ENCODE measurements at places on chromosomes 5 and 9. TPM values are rescaled to one million over a fixed set of nuclear protein-coding genes. Genes with fewer than 3 reads are reported as not detected.

ANKRD18A gene
- not detected for total RNA-seq

EMB gene
- total RNA-seq, result under 0.01 TPM

BARHL1 gene
- total RNA-seq, result not detected

SLC28A3 gene
- not detected for total RNA-seq

DNA sequence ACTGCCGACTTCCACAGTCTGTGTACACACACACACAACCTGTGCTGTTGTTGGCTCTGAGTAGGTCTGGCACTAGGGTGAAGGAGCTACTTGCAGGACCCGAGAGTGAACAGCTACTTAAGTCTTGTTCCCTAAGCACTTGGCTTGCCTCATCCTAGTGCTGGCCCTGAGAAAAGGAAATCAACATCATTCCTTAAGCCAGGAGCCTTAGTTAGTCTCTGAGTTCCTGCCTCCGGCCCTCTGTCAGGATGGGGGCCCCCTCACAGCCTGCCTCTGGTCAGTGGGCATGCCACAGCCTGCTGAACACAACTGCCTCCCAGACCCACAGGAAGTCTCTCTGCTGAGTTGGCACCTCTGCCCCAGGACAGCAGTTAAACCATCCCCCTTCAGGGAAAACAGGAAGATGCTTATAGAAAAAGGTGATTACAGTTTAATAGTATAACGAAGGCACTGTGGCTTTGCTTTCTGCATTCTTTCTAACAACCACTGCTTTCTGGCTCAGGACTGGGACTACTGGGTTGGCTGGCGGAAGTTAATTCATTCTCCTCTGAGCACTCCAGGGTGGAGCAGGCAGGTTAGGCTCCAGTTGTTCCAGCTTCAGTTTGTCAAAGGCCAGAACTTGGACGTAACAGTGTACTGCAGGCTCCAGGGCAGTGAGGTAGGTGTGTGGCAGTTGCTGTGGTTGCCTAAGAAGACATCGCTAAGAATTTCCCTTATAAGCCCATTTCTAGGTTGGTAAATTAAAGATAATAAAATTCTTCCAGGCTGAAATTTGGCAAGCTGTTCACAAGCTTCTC lies 2.8 kb downstream of the MAMDC2 start:
- peak; percentile 54 for DNase-seq

All from lung microvascular endothelial cell (primary cell).